ENCODE measurements at places on chromosomes 6 and 20.

GRCh38 chr6:72595812-72596211 lies 26.1 kb upstream of the KCNQ5 start:
- no peak for DNase-seq

- DNase-seq: no peak
Observed at GRCh38 chr6:166830185-166830890, 126.0 kb downstream of the RNASET2 start.

- DNase-seq: no peak
Observed at GRCh38 chr20:15220778-15221565, 883.6 kb upstream of the FLRT3 start.

GRCh38 chr6:74755196-74755595 lies 450.7 kb downstream of the COL12A1 start:
- no peak for DNase-seq

- DNase-seq: no peak
Observed at GRCh38 chr6:136102991-136103688, 147.0 kb downstream of the MTFR2 start.

GRCh38 chr6:73747289-73747688 lies 51.3 kb downstream of the CD109 start:
- DNase-seq: no peak
